ENCODE measurements at places on chromosomes 5 and 9.

DNA sequence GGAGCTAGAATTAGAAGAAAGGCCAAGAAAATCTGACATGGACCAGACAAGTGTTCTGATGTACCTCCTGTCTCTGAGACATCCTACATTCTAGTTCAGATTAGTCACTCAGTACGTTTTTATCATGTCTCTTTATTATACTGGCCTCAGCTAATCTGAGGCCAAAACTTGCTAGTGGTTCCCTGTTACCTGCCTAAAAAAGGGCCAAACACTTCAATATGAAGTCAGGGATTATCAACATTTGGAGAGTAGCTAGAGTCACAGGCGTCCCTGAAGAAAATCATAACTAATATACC is 587.4 kb downstream of the PRELID2 start:
- H3K4me1 ChIP-seq = no peaks in the 10 kb centered on the region
- no peaks in the 10 kb centered on the region for H3K27me3 ChIP-seq
- no peak overlapping the region for H3K4me3 ChIP-seq
- H3K36me3 ChIP-seq = no peaks in the 10 kb centered on the region
- H3K27ac ChIP-seq = no peak overlapping the region
- DNase-seq = no peak

- H3K4me1 ChIP-seq = no peaks in the 10 kb centered on the region
- H3K27ac ChIP-seq = no peak overlapping the region
- no peak overlapping the region for H3K4me3 ChIP-seq
- no peaks in the 10 kb centered on the region for H3K36me3 ChIP-seq
These were observed 10.6 kb upstream of the VLDLR start for GRCh38 chr9:2610985-2611384.

DNA sequence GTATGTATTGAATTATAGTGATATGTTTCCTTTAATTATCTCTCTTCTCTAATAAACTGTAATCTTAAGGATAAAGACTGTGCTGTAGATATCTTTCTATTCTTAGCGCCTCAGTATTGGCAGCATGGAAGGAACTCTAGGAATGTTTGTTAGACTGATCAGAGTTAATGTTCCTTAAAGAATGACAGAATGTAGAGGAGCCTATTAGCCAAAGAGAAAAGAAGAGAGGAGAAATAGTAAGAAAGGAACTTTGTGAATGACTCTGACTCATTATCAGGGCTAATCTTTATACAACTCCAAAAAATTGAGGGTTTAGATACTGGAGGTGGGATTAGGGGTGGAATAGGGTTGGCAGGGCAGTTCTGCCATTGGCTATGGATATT is 59.0 kb upstream of the NUDT12 start:
- no peak overlapping the region for H3K4me3 ChIP-seq
- H3K4me1 ChIP-seq = no peaks in the 10 kb centered on the region
- DNase-seq = no peak
- H3K27ac ChIP-seq = no peak overlapping the region
- H3K27me3 ChIP-seq = no peaks in the 10 kb centered on the region
- H3K36me3 ChIP-seq = no peaks in the 10 kb centered on the region

DNA sequence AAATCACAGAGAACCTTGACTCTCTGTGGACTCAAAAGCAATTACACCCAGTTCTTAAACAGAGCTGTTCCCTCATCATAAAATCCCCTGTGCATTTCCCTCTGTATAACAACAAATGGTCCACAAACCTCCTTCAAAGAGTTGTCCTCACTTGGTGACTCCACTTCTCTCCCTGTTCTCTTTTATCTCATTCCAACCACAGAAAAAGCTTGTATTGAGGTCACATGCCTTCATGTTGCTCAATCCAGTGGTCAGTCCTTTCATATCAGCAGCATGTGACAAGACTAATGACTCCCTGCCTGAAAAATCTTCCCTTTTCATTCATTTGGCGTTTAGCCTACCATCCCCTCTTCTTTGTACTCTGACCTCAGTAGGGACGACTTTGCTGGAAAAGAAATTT is 158.0 kb downstream of the DEPDC1B start:
- no peaks in the 10 kb centered on the region for H3K36me3 ChIP-seq
- H3K27ac ChIP-seq = no peak overlapping the region
- no peak overlapping the region for H3K4me3 ChIP-seq
- H3K4me1 ChIP-seq = no peaks in the 10 kb centered on the region
- no peaks in the 10 kb centered on the region for H3K27me3 ChIP-seq
- no peak for DNase-seq

GRCh38 chr5:137414112-137414755 is 84.9 kb downstream of the SPOCK1 start:
- H3K36me3 ChIP-seq = no peaks in the 10 kb centered on the region
- H3K4me1 ChIP-seq = no peaks in the 10 kb centered on the region
- DNase-seq = no peak
- no peak overlapping the region for H3K27ac ChIP-seq
- H3K27me3 ChIP-seq = peaks cover 7% of the 10 kb centered on the region
